ENCODE measurements at places on chromosomes 6 and 20.
A peak's percentile ranks its signal among the peaks of the same experiment; 100 is the strongest.

DNA sequence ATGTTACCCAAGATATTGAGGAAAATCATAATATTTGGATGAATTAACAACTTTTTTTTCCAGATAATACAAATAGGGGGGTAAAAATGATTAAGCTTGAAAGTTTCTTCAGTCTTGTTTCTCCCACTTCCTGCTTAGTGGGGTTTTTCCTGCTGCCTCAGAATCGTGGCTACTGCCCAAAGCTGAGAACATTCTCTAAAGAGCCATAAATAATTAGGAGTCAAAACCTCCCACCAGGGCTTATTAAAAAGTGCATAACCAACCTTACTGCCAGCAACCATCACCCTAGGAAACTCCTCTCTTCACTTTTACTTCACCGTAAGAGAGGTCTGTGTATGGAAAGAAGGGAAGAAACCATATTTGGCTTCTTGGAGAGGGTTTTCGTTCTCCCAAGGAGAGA is 9.0 kb upstream of the LCA5 start:
- no peak for DNase-seq

DNA sequence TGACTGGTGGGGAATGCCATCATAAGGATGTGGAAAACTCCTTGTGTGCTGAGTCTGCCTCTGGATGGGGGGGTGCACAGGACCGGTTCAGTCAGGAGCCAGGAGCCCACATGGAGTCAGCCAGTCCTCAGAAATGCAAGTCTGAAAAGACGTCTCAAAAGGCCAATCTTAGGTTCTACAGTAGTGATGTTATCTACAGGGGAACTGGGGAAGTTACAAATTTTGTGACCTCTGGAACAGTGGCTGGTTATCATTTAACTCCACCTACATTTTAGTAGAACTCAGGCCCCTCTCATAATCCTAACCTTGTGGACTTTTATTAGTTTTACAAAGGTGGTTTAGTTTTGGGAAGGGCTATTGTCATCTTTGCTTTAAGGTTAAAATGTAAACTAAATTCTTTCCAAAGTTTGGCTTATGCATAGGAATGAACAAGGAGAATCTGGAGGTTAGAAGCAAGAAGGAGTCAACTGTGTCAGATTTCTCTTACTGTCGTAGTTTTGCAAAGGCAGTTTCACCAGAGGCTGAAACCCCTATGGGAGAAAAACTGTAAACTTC is 13.7 kb upstream of the TBC1D22B start:
- DNase-seq = no peak

- no peak for DNase-seq
Observed at GRCh38 chr20:25408890-25409289, 1.4 kb downstream of the GINS1 start.

- DNase-seq = no peak
Observed at GRCh38 chr20:54221996-54222890, 14.4 kb downstream of the PFDN4 start.

DNA sequence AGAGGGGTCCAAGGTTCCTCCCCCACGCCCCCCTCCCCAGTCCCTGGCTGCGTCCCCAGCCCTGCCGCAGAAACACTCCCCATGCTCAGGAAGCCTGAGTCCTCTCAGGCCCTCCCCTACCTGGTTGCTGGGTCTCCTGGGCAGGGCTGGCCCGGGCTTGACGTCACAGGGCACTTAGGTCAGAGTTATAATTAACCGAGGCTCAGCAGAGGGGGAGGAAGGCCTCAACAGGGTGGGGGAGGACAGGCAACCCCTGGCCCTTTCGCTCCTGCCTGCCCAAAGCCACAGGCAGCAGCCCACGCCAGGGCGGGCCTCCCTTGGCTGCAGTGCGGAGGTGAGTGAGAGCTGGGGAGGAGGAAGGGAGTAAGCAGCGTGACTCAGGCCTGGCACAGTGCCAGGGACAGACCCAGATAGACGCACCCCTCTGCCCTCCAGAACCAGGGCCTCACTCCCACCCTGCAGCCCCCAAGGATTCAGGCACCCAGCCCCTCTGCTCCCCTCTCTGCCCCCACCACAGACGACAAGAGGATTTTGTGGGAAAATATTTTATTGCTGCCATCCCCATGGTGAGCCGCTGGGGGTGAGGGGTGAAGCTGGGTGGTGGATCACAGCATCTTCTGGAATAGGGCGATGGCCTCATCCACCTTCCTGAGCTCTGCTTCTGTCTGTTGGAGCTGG is at the start of gene VWA7:
VWA7 (minus strand) TSS at position 340 of the 678 bp plus-strand sequence. CDS start 549 bp downstream, outside the sequence.
- DNase-seq = peak; percentile 83

All from activated CD4-positive, alpha-beta T cell treated with anti-CD3 and anti-CD28 coated beads, Interleukin-10, Interleukin-2, amounts not matched to agents 100 ng/mL and 50 ng/mL, durations not matched to agents 16 hours and 8 hours (primary cell).